Occipital lobe (tissue), 3 donors: ENCODE measurements at places on chromosomes 16 and 17.

DNA sequence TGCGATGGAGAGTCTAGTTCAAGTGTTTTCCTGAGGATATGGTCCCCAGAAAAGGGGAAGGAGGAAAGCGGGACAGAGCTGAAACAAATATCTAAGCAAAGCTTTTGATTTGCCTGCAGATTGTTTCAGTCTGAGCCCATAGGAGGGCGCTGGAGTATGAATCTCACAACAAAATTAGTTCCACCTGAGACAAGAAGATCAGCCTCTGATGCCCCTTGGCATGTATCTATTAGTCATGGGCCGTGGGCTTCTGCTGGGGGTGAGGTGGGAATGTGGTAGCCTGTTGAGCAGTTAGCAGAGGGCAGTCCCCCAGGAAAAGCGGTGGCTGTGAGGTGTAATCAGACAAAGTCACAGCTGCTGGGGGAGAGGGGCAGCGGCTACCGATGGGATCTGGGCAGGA is 446.9 kb downstream of the CA10 start:
- no peak for DNase-seq

GRCh38 chr17:41184480-41184961 is at the start of gene KRTAP4-1:
TSS of gene KRTAP4-1 (minus strand) at chr17:41184911. CDS start at chr17:41184854, 57 bp downstream.
- DNase-seq = no peak

DNA sequence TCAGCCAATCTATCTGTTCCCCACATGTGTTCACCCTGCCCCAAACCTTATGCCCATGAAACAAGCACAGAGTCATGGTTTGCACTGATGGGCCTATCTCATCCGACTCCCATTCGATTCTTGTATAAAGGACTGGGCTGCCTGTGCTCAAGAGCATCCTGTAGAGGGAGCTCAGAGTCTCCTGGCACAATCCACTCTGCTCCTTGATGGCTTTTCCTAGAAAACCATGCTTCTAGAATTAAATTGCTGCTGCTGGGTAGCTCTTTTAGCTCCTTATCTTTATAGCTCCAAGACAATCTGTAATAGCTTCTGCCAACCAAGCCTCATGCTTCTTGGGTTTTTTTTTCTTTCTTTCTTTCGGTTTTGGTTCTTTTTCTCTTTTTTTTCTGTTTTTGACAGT is 9.7 kb downstream of the ZNF19 start:
- no peak for DNase-seq

- DNase-seq = no peak
These were observed 83.8 kb upstream of the GRIN2A start for GRCh38 chr16:10265770-10266615.

DNA sequence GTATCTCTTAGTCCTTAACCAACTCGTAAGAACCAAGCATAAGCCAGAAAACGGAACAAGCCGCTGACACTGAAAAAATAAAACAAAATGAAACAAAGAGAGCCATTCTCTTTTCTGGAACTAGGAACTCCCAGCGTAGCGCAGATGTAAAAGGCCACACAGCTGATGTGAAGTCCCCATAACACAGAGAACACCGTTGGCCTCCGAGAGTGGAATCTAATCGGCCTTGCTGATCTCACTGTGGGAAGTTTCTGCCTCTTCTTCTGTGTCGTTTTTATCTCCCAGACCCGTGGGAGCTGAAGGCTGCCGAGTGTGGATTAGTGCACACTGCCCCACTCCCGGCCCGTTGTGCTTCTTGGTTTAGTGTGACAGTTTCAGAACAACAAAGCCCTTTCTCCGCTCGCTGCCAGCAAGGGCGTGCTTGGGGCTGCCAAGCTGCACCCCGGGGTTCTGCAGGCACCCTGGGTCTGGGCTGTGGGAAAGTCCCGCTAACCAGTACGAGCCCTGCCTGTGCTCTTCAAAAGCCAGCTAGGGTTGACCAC is 21.7 kb downstream of the TTYH2 start:
- peak; percentile 31 for DNase-seq

- DNase-seq = no peak
These were observed 21.8 kb downstream of the YPEL2 start for GRCh38 chr17:59353106-59353854.

DNA sequence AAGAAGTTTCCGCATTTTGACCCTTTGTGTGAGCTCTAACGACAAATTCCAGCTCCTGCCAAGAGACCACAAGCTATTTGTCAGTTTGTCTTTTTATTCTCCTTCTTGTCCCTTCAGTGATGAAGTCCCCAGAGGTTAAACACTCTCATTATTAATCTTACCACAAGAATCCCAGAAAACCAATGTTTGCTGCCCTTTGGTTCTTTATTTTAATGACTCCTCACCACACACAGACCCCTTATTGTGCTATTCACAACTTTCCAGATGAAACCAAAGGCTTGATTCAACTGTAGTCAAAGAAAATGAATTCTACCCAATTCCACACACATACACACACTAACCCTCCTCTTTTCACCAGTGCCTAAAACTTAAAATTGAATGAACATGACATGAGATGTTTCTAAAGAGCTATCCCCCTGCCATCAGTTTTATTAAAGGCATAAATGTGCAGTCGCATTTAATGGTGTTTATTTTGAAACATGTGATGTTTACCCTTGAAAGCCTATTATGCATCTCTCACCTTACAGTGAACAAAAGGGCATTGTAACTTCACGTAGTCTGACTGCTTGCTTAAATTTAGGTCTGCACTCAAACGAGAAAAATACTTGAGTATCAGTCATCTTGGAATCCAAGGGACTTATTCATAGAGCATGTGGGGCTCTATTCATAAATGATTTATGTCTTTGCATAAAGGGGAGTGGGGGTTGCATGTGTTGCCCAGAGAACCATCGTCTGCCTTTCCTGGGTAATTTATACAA is 44.1 kb downstream of the PCTP start:
- no peak for DNase-seq

GRCh38 chr16:1991135-1991551 is 1.4 kb downstream of the SYNGR3 start:
- DNase-seq = no peak
